ENCODE measurements at places on chromosomes 3 and 15.

DNA sequence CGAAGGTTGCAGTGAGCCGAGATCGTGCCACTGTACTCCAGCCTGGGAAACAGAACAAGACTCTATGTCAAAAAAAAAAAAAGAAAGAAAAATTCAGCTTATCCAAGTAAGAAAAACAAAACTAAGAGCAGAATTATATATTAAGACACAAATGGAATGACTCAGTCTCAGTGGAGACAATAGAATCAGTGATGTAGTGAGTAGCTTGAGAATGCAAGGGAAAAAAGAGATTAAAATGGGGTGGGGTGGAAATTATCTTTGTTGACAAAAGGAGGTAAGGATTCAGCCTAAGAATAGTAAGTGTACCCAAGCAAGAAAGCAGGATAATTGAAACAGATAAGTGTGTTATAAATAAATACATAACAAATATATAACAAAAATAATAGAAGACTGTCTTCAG is 70.7 kb downstream of the BLM start:
- no peak for DNase-seq

GRCh38 chr3:114892880-114893279 is 254.2 kb downstream of the ZBTB20 start:
- DNase-seq, result no peak

GRCh38 chr3:171591070-171591469 is 130.9 kb upstream of the TNIK start:
- no peak for DNase-seq

GRCh38 chr3:122687298-122687697 is 6.7 kb downstream of the PARP14 start:
- DNase-seq, result no peak

GRCh38 chr15:47041301-47041700 is 676.0 kb upstream of the SEMA6D start:
- no peak for DNase-seq

DNA sequence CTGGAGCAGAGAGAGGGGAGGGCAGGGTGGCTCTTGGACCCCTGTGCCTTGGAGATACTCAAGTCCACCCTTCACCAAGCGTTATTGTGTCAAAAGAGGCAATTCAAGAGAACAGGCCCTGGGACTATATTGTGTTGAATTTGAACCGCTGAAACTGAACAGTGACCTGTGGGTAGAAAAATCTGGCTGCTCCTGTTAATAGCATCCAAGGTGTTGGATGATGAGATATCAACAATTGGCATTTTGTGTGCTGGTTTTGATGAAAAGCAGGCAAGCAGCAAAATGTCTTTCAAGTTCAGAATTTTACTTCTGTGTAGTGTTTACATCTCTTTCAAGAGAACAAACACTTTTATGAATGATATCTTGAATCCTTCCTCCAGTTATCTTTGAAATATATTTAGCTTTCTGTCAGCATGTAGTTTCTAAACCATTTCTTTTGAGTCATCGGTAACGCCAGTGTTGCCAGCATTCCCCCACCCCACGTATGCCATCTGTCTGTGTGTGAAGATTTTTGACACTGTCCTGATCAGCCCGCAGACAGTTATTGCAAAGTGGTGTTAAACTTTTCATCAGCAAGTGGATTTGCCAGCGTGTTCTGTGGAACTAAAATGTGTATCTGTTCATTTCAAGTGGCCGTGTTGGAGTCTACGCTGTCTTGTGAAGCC is 34.8 kb downstream of the PDHB start:
- no peak for DNase-seq

GRCh38 chr3:16739541-16740105 is 134.4 kb upstream of the DAZL start:
- DNase-seq, result no peak

- no peak for DNase-seq
Observed at GRCh38 chr3:159798951-159799350, 189.7 kb upstream of the IL12A start.

- DNase-seq, result no peak
Observed at GRCh38 chr3:186365202-186365974, 3.4 kb upstream of the DGKG start.

DNA sequence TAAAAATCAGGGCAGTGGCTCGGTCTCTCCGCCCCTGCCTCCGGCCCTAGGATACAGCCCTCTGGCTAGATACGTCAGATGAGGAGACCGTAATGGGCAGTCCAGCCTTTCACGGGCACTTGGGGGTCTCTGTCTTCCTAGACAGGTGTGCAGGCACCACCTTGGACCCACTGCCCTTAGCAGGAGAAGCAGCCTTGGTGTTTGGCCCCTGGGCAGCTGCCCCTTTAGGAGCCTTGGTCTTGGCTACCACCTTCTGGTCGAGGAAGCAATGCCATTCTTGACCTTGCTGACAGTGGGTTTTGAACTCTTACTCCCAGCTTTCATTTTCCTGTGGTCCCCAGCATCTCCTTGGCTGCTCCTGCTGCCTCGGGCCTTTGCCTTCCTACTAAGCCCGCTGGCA is 149.7 kb upstream of the FRMD4B start:
- no peak for DNase-seq

GRCh38 chr3:46715507-46716175 is 2.0 kb downstream of the PRSS50 start:
- DNase-seq, result no peak

- DNase-seq, result no peak
Observed at GRCh38 chr15:31435912-31436628, 109.4 kb downstream of the KLF13 start.

GRCh38 chr15:68677996-68678395 is 99.2 kb downstream of the CORO2B start:
- DNase-seq, result no peak

GRCh38 chr3:15223685-15224572 is 17.9 kb downstream of the CAPN7 start:
- no peak for DNase-seq

DNA sequence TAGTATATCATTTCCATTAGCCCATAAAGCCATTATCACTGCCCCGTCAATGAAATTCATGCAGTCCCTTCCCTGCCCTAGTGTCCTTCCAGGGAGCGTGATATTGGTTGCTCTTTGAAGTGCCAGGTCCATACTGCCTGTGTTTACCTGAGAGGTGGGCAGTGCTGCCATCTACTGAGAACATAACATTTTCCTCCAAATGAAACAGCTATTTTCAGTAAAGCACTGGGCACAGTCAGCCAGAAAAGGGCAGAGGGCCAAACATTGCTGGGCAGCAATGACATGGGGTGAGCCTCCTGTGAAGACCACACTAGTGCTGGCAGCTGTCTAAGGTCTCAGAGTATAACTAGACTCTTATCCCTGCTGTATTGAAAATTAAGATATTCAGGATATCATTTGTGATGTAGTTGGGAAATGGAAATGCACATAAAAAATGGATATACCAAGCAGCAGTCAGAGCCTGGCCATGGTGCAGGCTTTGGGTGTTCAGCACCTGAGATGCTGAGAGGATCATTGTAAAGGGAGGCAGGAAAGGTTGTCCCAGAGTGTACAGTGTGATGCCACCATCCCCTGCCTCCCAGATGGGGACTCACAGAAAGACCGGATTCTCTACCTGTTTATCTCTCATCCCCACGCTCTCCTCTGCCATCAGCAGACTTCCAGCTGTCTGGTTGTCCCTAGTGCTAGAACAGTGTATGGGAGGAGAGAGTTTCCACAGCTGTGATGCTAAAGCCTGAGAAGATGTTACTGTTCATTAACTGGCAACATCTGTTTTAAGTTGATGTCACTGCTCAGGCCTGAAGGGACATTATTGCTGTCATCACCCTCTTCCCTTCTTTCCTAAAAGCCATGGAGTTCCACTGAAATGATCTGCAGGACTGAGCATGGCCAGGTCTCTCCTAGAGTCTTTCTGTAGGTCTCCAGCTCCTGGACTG is 108.8 kb downstream of the ARNT2 start:
- peak; percentile 20 for DNase-seq

DNA sequence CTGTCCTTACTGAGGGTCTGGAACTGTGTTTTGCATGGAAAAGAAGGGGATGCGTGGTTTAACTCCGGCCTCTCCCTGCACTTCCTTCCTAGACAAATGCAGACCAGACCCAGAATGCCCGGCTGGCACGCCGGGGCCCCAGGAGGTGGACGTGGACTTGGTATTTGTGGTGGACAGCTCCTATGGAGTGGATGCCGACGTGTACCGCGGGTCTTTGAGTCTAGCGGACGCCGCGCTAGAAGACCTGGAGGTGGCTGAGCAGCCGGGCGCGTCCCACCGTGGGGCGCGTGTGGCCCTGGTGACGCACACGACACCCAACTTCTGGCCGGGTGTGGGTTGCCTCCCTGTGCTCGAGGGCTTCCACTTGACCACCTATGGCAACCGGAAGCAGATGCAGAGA is 81.8 kb upstream of the COL6A5 start:
- DNase-seq, result no peak

- DNase-seq, result no peak
Observed at GRCh38 chr15:41416128-41416741, 660 bp upstream of the RTF1 start.

GRCh38 chr3:191972714-191973398 is 511.9 kb downstream of the PYDC2 start:
- no peak for DNase-seq

GRCh38 chr15:29064290-29064689 is 178.5 kb downstream of the APBA2 start:
- no peak for DNase-seq

DNA sequence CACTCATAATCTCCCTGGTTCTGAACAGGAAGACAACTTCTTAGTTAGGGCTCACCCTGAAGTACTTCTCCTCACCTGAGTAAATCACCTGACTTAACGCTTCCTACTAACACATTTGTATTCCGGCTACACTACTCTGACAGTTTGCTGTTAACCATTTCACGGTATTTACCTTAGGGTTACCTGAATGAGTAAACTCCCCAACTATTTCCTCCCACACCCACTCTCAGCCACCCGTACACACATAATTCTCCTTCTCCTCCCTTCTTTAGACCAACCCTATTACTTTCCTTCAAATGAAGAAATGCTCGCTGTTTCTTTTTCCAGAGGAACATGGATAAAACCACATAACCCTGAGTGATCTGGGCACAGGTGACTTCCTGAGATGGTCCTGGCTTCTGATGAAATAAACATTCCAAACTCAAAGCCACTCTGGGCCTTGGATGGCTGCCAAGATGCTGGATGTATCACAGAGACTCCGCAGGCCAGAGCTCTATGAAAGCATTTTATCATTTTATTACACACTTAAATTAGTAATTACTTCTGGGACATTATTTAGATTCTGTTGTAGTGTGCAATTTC is 183.6 kb upstream of the ATP11B start:
- DNase-seq, result no peak

DNA sequence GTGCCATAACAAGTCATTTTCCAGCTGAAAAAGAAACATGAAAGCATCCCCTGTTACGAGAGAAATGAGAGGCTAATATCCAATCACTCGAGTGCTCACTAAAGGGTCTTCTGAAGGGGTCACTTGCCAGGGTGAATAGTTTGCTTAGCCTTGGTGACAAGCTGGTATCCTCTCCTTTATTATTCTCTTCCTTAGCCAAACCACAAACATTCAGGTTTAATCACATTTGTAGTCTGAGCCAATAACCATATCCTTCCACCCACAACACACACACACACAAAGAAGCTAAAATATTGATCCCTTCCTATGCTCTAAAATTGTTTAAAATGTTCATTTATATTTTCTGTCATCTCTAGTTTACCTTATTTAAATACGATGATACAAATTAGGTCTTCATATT is 240.5 kb upstream of the TMCO5A start:
- no peak for DNase-seq

DNA sequence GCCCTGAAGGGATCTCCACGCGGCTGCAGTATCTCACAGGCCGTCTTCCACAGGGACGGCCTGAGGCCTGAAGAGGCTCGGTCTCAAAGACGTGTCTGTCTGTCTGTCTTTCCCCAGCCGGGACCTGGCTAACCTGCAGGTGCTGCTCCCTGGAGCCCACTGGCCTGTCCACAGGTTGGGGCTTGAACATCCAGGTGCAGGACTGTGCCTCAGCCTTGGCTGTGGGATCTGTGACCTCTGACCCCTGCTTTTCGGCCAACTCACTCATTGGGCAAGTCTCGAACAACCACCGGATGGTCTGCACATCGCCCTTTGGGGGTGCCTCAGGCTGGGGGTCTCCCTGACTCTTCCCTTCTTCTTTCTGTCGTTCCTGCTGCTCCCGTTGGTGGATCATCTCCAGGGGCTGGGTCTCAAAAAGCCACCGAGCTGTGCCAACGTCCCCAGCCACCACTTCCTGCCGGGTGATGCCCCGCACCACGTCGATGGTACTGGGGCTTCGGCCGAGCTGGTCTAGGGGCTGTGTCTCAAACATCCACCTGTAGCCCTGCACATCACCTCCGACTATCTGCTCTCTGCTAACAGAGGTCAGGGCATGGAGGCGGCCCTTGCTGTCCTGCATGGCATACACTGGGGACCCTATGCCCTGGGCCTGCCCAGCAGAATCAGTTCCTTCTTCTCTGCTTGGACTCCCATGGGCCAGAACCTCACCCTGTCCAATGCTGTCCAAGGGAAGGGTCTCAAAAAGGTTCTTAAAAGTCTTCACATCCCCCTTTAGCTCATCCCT is 4.8 kb downstream of the XIRP1 start:
- DNase-seq, result no peak

DNA sequence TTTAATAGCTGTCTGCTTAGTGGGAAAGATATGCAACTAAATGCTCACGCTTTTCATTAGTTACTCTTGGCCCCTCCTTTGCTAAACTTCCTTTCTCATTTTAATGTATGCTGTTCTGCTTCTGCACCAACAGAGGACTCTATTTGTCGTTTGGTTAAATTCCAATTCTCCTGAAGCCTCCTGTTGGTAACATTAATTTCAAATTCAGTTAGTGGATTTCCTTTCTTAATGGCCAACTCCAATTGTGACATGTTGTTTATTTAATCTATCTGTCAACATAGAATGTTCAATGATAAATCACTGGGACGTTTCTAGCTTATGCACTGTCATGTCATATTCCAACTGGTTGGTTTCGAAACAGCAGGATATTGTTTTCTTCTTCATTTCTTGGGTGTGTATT is 467.4 kb upstream of the BCHE start:
- no peak for DNase-seq

DNA sequence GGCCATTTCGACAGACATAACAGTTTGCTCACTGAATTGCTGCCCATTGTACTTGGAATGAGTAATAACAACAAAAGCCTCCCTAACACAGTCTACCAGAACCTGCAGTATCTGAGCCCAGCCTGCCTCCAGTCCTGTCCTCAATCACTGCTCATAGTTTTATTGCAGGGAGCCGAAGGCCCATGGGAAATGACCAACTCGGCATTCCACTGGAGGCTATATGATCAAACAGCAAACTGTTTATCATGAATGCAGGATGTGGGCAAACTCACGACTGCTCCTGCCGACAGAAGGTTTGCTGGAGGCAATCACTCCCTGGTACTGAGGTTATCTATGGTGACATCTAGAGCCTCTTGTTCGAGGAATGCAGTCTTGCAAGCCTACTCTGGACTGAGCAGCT is 46.3 kb downstream of the LSM3 start:
- no peak for DNase-seq

DNA sequence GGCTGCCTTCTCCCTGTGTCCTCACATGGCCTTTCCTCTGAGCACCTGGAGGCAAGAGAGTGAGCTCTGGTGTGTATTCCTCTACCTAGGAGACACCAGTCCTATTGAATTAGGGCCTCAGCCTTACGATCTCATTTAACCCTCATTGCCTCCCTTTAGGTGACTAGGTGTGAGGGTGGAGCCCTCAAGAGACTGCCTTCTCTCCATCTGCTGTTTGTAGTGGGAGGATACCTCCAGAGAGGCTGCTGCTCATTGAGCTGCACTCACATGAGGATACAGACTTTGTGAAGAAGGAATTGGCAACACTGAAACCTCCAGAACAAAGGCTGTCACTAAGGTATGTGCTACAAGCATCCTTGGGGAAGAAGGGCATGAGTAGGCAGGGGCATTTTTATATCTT is at the start of gene CCR8:
Gene CCR8, plus strand, starts transcription at position 217 of the 400 bp plus-strand sequence. CDS start 2,623 bp downstream, outside the sequence.
- DNase-seq, result no peak

- no peak for DNase-seq
Observed at GRCh38 chr3:120355486-120355885, 6.3 kb upstream of the LRRC58 start.
